Cortex of kidney (tissue), 1 donor: ENCODE measurements at places on chromosomes 4 and X.

GRCh38 chr4:26858035-26858918 is 2.4 kb upstream of the STIM2 start:
- DNase-seq: no peak

GRCh38 chrX:4622486-4623167 is 909.2 kb upstream of the PRKX start:
- DNase-seq: no peak

DNA sequence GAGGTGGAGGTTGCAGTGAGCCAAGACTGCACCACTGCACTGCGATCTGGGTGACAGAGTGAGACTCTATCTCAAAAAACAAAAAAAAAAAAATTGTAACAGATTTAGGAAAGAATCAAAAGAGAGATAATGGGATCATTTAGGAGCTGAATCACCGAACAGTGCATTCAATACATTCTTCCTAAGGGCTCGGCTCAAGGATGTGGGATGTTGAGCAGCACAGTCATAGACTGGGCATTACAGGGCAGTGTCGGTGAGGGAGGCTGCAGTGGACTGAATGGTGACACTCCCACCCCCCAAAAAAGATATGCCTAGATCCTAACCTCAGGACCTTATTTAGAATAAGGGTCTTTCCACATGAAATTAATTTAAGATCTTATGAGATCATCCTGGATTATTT is 70.0 kb downstream of the EVC2 start:
- no peak for DNase-seq

DNA sequence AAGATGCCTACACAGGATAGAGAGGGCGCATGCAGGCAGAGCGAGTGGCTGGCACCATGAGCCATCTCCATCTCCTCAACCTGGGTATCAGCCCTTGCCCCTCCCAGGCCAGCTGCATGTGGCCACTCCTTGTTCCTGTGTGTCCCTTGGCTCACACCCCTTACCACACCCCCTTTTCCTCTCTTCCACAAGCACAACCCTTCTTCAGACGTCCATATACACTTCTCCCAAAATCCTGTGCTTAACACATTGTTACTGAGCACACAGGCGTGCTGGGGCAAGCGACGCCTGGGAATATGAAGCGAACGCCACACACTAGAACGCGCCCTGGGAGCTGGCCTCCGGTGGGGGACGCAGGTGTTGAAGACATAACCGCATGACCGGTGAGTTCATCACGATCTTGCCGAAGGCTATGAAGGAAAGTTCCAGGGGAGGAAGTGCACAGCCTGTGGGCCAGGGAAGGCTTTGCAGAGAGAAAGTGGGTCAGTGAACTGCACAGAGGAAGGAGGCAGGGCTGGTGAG is 19.1 kb upstream of the KIAA0232 start:
- DNase-seq: no peak

DNA sequence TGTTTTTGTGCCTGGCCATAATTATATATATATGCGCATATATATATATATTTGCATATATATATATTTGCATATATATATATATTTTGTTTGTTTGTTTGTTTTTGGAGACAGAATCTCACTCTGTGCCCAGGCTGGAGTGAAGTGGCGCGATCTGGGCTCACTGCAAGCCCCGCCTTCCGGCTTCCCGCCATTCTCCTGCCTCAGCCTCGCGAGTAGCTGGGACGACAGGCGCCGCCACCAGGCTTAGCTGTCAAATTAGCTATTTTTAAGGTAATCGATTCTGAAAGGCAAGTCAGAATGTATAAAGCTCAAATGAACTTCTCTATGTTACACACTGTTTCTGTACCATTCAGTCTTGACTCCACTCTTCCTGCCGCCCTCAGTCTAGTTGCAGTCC is 273.3 kb downstream of the TRIML1 start:
- DNase-seq: no peak

- no peak for DNase-seq
These were observed 151.9 kb downstream of the TTC29 start for GRCh38 chr4:146793727-146794126.

- no peak for DNase-seq
These were observed 5.7 kb downstream of the MXD4 start for GRCh38 chr4:2256156-2256731.

DNA sequence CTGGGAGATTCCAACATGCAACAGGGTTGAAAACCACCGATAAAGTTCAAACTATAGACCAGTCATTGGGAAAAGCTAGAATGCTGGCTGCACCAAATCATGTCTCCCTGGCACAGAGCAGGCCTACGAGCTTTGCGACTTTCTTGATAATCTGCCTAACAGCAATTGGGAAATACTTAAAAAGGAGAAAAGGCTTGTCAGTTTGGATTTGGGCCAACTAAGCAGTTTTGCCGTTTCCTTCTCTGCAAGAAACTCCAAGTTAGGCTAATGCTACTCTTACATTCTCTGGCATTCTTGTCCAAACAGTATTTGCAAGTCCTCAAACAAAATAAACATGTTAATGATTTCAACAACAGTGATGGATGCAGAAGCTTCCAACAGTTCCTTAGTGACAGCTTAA is 87.9 kb downstream of the PDK3 start:
- DNase-seq: no peak

- DNase-seq: no peak
These were observed 22.8 kb upstream of the GPR78 start for GRCh38 chr4:8557151-8558076.

- no peak for DNase-seq
These were observed 42.0 kb downstream of the PSAPL1 start for GRCh38 chr4:7392438-7393421.

DNA sequence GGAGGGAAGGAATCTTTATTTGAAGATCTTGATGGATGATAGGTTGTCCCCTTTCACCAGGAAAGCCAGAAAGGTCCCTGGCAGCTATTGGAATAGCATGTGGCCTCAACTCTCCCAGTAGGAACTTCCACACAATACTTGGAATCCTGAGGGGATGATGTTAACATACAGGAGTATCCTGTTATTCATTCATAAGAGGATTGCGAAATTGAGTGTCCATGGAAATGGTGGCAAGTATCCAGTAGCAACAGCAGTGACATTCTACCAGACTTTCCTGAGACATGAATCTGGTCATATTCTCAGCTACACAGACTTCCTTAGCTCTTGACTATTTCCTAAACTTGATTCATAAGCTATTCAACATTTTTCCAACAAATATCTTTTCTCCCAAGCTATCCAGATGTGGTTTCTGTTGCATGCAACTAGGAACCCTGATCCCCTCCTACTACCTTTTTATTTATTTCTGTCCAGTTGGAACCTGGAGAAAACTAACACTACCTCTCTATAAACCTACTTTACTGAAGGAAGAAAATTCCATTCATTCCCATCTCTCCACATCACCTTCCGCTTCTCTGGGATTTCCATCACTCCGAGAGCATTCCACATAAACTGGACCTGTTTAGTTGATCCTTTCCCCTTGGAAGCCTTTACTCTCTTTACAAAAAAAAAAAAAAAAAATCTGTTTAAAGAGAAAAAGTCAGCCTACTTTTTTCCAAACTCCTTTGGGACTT is 101.8 kb downstream of the ANXA5 start:
- DNase-seq: no peak
